OCI-M1 (cell line): ENCODE measurements at places on chromosomes 5 and 9.

DNA sequence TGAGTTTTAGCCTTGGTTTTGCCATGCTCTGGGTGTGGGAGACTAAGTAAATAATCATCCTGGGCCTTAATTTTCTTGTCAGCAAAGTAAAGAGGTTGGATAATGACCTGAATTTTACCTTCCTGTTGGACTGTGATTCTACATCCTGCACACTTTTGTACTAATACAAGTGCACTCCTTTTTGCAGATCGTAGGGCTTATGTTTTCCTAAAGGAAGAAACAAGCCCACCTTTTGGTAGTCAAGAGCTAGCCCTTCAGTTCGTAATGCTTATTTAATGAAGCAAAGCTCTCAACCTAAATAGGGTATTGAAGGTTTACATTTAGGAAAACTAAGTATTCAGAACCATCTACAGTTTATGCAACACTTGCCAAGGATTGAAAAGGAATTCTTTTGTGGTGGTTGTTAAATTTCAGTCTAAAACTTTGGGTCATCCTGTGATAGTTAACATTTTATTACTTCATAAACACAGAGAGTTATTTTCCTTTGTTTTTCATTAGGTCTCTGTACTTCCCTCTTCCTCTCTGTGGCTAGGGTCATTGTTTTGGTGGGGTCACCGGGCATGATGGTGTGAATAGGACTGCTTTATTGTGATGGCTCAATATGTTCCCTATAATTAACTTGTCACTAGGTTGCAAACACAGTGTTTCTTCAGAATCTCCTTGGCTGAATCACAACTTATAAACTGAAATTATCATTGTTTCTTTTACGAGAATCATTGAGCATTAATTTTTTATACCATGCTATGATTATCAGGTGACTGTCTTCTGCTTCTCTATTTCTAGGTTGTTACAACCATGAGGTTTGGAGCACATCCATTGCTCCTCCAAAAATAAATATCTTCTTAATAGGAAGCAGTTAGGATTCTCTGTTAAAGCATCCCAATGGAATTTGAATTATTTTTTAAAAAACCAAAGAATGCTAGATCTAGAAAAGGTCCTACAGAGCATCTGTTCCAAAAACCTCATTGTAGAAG lies 28.5 kb downstream of the SPINK5 start:
- no peak for DNase-seq

- no peak for DNase-seq
Measured at GRCh38 chr9:81318571-81318970, 370.8 kb downstream of the TLE1 start.

DNA sequence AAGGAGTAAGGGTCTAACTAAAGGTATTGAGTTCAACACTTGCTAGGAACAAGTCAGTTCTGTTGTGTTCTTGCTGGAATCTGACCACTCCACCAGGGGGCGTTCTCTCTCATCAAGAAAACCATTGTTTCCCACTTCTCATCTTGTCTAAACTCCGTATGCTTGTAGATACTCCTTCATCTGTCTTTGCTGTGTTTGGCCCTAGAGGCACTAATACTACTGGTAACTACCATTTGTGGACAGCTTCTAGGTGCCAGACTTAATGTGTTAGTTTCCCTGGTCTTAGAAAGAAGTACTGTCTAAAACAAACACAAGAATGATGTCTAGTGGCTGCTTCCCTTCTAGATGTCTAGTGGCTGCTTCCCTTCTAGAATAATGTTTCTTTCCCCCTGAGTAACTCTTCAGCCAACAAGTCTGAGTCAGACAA lies 18.7 kb upstream of the PTPDC1 start:
- peak; percentile 78 for DNase-seq

- DNase-seq, result no peak
Measured at GRCh38 chr5:105616599-105616998, 2054.0 kb upstream of the NUDT12 start.
